Activated T-cell treated with anti-CD3 and anti-CD28 coated beads, Interleukin-2, amount 50 U/mL, for 48 hours (primary cell): ENCODE measurements at places on chromosomes 4 and X.
A peak's percentile ranks its signal among the peaks of the same experiment; 100 is the strongest.

GRCh38 chr4:67885762-67886161 is 2.0 kb upstream of the TMPRSS11D start:
- no peak for DNase-seq

DNA sequence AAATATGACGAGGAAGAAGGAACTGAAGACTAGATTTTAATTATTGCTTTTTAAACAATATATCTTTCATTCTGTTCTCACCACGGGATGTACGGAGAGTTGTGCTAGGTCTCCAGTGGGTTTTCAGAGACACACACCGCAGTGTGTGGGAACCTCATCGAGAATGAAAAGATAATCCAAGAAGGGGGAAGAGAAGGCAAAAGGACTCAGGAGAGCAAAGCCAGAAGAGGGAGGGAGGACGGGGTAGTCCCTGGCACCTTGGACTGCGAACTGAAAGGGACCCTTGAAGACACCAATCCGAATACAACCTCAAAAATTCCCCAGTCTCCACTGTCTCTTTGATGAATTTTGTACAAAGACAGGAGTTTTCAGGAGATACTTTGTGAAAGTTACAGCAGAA is 932 bp upstream of the LEF1 start:
- no peak for DNase-seq

GRCh38 chrX:56744996-56745395 is 16.0 kb downstream of the NBDY start:
- DNase-seq, result no peak

- DNase-seq, result no peak
Measured at GRCh38 chr4:98341309-98341708, 80.1 kb downstream of the RAP1GDS1 start.

- no peak for DNase-seq
Measured at GRCh38 chrX:96985046-96985445, 101.3 kb downstream of the RPA4 start.

DNA sequence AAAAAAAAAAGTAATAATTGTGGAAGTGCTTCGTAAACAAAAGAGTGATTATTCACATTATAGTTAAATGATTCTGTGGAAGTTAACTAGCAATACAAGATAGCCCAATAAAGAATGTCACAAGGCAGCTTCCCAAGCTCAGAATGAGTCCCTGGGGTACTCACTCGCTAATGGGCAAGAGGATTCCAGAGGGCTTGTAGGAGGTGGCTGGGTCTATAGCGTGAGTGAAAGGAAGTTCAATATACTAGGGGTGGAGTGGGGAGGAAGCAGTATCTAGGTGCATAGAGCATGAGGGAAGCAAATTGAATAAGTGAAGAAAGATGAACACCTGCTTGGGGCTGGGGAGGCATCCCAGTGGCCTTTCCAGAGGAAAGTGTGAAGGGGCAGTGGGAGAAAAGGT is 42.5 kb downstream of the RTL5 start:
- DNase-seq, result no peak

DNA sequence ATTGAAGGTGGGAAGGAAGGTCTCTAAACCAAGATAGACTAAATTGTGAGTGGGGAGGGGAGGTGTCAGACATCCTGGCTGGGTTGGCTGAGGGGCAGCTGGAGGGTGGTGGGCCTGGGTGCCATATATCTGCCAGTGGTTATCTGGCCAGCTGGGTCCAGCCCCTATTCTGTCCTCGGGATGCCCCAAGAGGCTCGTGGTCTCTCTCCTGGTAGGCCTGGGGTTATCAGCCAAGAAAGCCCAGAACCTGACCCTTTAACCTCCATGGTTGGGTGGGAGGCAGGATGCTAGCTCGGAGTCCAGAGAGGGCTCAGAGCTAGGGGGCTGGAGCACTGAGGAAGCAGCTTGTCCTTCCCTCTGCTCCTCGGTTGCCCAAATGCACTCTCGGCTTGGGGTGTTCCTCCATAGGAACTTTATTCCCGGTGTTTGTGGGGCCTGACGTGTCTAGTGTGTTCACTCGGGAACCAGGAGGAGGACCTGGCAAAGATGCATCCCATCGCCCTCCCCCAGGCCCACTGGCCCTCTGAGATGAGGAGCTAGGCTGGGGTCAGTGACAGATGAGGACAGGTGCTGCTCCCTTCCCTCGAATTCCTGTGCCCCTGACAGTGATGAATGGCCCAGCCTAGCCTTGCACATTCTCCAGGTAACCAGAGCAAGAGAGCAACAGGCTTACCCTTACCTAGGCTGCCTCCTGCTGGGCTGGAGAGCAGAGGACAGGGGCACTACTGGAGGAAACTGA is 5.2 kb upstream of the EFNB1 start:
- DNase-seq, result peak; percentile 19

- DNase-seq, result peak; percentile 85
Measured at GRCh38 chrX:1581132-1581531, 10.3 kb upstream of the AKAP17A start.

GRCh38 chr4:113060853-113061252 is 11.4 kb downstream of the ANK2 start:
- DNase-seq, result no peak

DNA sequence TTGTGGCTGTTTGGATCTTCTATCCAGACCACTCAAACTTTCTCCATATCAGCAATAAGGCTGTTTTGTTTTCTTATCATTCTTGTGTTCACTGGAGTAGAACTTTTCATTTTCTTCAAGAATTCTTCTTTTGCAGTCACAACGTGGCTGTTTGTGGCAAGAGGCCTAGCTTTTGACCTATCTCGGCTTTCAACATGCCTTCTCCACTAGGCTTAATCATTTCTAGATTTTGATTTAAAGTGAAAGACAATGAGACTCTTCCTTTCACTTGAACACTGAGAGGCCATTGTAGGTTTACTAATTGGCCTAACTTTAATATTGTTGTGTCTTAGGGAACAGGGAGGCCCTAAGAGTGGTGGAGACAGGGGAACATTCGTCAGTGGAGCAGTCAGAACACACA is 19.1 kb downstream of the FGF2 start:
- no peak for DNase-seq

DNA sequence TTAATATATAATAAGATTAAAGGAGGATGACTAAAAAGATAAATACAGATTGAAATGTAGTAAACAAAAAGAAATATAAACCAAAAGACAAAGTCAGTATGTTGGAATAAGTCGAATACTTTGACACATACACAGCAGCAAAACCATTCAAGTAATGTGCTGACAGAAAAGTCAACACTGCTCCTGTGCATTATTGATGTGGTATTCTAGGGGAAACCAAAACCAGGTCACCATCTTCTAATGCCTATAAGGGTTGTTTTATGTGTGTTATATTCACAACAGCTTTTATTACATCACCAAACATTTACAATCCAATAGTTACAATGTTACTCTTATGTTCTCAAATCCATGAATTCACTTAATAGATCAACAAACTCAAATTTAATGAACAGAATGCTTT is 111.8 kb upstream of the DKK2 start:
- DNase-seq, result no peak

DNA sequence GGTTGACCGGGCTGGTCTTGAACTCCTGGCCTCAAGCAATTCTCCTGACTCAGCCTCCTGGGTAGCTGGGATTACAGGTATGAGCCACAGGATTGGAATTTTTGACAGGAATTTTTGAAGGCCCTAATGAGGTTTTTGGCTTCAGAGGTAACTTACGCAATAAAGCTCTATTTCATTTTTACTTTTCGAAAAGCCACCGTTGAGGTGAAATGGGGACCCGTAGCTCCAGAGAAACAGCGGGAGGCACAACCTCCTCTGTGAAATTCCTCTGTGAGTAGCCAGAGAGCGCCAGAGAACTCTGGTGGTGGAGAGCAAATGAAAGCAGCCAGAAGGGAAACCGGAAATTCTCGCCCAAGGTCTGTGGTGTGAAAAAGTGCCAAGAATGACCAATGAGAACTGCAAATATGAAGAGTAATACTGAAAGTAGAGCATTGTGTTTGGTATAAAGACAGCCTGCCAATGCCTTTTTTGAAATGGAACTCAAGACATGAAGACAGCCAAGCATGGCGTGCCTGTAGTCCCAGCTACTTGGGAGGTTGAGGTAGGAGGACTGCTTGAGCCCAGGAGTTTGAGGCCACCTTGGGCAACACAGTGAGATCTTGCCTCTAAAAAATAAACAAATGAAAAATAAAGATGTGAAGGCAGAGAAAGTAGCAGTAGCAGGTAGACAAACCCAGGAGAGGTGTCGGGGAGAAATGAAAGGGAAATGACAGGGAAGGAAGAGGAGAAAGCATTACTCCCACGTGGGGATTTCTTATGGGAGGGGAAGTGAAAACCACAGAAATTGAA is 33.0 kb upstream of the TMEM131L start:
- peak; percentile 77 for DNase-seq

- DNase-seq, result no peak
Measured at GRCh38 chr4:102247041-102247440, 98.2 kb downstream of the SLC39A8 start.

GRCh38 chr4:89204624-89205023 is 93.3 kb downstream of the TIGD2 start:
- no peak for DNase-seq

GRCh38 chrX:10620121-10620699 is at the start of gene MID1:
Gene MID1, minus strand, starts transcription at chrX:10620585. Its CDS starts 53,038 bp downstream, at chrX:10567547.
- no peak for DNase-seq

DNA sequence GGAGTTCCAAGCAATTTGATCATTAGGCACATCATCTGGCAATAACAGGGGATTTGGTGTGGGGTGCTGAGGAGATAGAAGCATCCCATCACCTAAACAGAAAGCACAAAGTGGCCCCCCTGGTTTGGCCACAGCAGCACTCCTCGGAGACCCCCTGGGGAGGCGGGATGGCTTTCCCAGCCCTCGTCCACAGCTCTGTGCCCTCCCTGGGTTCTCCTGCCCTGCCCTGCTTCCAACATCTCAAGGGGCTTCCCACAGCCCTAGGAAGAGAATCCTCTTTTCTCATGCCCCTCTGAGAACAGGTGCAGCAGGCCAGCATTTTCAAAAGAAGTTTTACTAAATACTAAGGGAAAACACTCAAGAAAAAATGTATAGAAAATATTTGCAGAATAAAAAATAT is 12.8 kb downstream of the ATP5ME start:
- DNase-seq, result no peak

- no peak for DNase-seq
Measured at GRCh38 chr4:133377286-133377685, 228.2 kb downstream of the PCDH10 start.

GRCh38 chr4:139184129-139184528 is 7.1 kb upstream of the ELF2 start:
- DNase-seq, result no peak

- no peak for DNase-seq
Measured at GRCh38 chr4:136056748-136057147, 1475.5 kb downstream of the PCDH18 start.

- DNase-seq, result no peak
Measured at GRCh38 chr4:81960961-81961360, 412.8 kb downstream of the HNRNPD start.

GRCh38 chr4:187714957-187715356 is 280.6 kb upstream of the ZFP42 start:
- DNase-seq, result no peak

- no peak for DNase-seq
Measured at GRCh38 chrX:38848671-38849455, 47.6 kb downstream of the MID1IP1 start.

DNA sequence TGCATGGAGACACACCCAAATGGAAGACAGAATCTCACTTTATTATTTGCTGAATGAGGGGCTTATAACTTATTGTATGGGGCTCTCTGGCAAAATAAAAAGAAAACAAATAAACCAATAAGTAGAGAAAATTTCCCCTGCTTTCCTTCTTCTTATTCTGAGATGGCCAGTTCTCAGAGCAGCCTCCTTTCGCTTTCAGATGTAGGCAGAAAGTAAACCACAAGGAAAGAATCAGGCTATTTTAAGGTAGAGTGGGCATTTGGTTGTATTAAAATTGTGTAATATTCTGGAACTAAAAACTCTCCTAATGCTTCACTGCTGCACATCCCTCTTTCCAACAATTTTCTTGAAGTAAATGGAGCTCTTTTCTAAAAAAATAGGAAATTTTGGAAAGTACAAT is 241.8 kb downstream of the GALNTL6 start:
- no peak for DNase-seq

DNA sequence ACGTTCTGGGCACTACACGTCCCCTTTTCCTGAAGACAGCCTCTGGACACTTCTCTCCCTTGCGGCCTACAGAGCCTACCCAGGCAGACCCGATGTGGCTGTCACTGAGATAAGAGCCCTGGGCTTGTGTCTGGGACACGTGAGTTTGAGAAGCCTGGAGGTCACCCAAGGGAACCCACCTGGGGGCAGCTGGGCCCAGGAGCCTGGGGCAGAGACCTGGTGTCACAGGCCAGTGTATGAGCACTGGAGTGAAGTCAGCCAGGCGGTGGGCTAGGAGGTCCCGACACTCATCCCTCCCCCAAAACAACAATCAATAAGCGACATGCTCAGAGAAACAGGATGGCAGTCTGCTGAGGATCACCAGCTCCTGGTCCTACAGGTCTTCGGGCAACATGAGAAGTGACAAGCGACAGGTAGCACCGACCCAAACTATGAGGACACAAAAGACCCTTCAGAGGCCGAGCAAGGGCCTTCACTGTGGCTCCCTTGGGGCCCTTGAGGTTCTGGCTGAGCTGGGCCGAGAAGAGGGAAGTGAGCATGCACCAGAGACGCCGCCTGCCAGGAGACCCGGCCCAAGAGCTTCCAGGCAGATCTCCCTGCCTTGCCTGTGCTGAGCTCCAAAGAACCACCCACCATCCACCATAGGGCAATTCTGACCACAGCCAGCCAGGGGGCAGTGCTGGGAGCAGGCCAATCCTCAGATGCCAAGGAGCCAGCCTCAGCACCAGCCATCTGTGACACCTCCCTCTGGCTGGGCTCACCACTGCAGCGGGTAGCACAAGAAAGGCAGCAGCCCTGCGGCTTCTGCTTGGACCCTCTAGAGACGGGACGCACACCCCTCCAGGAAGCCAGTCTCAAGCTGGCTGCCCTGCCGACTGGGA is 11.0 kb upstream of the DUSP9 start:
- no peak for DNase-seq

DNA sequence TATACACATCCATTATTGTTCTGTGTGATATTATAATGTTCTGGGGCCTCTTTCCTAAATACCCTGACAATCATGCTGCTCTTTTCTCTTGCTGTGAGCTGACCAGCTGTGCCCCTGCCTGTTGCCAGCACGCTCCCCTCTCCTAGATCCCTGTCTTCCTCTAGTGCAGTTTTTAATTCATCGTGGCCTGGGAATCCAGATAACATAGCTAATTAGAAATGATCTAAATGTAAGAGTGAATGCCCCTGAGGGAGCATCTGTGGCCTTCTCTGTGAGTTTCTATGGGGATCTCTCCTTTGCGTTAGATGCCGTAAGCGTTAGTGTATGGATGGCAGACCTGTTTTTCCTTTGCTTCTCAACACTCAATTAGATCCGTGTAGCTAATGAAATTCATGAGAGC is 434.3 kb downstream of the SPRY1 start:
- no peak for DNase-seq
